SK-N-SH treated with all-trans-retinoic acid at 6 μM for 48 hours (cell line): ENCODE measurements at places on chromosomes 7 and 10.

GRCh38 chr7:112945046-112945445, 141.6 kb downstream of the GPR85 start:
- no peak for ATAC-seq

- ATAC-seq, result peak; percentile 75
Measured at GRCh38 chr7:134458341-134458805, 527 bp downstream of the AKR1B1 start.

GRCh38 chr7:68562323-68562899, 1035.9 kb upstream of the AUTS2 start:
- no peak for ATAC-seq

- peak; percentile 28 for ATAC-seq
Measured at GRCh38 chr7:32890010-32890792, 1.4 kb downstream of the KBTBD2 start.

DNA sequence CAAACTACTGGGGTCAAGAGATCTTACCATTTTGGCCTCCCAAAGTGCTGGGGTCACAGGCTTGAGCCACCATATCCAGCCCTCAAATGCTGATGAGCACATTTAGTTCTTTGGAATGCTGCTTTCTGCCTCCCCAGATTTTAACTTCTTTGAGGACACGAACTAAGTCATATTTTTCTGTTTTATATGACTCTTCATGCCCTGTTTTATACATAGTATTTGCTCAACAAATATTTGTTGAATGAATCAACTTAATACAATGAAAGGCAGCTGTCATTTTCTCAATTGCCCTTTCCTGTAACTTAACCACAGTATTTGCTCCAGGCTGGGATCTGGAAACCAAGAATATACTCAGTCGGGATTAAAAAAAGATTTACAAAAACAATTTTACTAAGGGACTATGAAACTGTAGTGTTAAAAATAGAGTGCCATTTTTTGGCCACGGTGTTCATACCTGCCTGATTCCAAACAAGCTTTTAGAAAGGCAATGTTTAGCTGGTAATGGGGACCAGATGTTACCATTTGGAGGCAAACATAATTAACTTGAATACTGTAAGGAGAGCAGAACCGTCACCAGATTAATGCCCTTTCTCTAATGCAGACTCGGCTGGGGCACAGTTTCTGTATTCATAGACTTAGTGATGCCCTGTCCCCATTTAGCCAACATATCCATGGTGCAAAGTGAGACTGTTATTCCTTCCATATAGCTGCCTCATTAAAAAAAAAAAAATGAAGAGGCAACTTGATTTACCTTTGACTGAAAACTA, 117.6 kb downstream of the NRP1 start:
- ATAC-seq, result peak; percentile 72

DNA sequence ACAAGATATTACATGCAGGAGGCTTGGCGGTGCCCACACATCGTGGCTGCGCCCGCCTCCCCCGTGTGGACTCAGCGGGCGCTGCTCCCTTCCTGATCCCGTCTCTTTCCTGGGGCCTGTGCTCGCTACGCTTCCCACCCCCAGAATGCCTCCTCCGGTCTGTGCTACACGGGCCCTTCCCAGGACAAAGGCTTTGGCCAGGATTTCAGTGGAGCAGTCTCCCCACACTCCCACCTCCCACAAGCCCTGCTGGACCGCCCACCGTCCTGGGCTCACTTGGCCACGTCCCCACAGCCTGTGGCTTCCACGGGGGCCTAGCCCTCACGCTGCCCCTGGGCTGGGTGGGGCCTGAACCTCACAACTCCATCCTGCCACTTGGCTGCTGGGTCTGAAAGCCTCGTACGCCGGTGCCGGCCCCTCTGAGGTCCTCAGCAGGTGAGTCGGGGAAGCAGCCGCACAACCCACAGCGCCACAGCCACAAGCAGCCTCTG, 17.3 kb downstream of the CFAP46 start:
- no peak for ATAC-seq

- peak; percentile 32; the same call in 1 of the 3 replicates for ATAC-seq
Measured at GRCh38 chr10:60463746-60464145, 74.1 kb upstream of the ANK3 start.

DNA sequence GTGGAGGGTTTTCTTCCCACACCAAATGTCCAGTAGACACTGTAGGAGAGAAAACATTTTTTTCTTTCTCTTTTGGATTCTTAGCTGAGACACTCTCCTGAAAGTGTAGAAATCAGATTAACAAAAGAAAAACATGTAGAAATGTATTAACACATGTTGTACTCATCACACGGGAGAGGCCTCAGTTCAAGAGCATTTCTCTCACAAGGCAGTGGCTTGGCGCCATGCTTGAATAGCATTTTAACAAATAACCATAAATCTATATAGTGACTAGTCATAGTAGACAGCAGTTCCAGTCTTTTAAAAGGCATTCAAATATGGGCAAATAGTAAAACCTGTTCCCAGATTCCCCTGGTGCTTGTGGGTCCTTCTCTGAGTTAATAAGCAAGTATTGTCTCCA, 38.3 kb upstream of the GHITM start:
- ATAC-seq, result no peak

DNA sequence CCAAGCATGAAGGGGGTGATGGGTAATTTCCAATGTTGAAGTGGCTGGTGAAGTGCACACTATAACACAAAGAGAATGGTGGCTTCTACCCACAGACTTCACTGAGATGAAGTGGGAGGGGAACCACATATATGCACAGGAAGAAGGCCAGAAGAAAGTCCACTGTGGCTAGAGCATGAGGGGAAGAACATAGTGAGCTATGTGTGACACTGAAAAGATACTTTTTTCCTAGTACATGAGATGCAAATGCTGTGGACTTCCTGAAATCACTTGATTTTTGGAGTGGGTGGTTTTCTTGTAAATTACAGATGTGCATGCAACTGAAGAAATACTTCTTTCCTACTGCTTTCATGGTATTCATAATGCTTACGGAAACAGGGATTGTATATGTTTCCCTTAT, 115.6 kb upstream of the PHYHIPL start:
- no peak for ATAC-seq

- no peak for ATAC-seq
Measured at GRCh38 chr10:131237991-131238651, 73.4 kb downstream of the TCERG1L start.

GRCh38 chr10:71444284-71445054, 47.7 kb downstream of the CDH23 start:
- no peak for ATAC-seq

GRCh38 chr10:43824934-43825333, 176.3 kb upstream of the ZNF32 start:
- no peak for ATAC-seq

GRCh38 chr7:137354396-137354795, 10.9 kb upstream of the PTN start:
- ATAC-seq, result no peak

- ATAC-seq, result no peak
Measured at GRCh38 chr10:70480239-70480861, 1.8 kb downstream of the PALD1 start.

DNA sequence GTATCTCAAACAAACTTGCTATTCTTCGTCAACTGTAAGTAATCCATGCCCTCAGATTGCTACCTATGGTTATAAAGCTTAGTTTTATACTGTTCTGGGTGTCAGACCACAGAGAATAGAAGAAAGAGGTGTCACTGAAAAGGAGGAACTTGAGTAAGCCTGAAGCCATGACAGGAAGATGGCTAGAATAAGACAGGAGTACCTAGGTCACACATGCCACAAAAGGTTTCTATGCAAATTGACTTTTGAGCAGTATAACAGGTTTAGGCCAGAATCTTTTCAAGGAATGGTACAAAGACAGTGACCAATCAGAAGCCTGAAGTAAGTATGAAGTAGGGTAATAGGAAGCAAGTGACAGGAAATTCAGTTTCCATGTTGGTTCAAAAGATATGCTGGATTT, 23.5 kb downstream of the FBXW4 start:
- no peak for ATAC-seq

DNA sequence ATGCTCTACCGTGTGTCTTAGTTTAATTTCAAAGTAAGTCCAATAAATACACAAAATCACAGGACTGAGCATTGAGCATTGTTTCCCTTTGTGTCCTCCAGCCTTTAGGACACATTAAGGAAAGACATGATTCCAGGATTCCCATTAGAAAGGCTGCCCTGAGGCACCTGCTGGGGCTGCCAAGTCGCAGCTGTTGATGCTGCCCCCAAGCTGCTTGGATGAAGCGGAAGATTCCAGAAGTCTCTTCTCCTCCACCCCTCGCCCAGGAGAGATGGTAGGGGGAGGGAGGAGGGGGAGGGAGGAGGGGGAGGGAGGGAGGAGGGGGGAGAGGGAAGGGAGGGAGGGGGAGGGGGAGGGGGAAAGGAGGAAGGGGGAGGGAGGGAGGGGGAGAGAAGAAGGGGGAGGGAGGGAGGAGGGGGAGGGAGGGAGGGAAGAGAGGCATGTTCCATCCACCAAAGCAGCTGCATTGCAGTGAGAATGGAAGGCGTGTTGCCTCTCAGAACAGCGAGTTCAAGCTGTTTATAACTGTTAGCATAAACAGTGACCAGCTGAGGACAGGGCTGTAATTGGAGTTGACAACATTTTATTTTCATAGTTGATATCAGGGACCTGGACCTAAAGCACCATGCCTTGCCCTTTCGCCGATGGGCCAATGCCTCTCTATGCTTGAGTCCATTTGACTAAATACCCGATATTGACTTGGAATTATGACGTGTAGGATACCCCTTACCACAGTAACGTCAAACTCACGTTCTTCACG, 67.3 kb downstream of the DIP2C start:
- ATAC-seq, result no peak

GRCh38 chr7:144738708-144739314, 97.0 kb downstream of the TPK1 start:
- peak; percentile 94 for ATAC-seq

GRCh38 chr10:126045861-126046260, 149.5 kb downstream of the FANK1 start:
- no peak for ATAC-seq

- ATAC-seq, result no peak
Measured at GRCh38 chr10:49299816-49300139, 808 bp downstream of the C10orf71 start.

DNA sequence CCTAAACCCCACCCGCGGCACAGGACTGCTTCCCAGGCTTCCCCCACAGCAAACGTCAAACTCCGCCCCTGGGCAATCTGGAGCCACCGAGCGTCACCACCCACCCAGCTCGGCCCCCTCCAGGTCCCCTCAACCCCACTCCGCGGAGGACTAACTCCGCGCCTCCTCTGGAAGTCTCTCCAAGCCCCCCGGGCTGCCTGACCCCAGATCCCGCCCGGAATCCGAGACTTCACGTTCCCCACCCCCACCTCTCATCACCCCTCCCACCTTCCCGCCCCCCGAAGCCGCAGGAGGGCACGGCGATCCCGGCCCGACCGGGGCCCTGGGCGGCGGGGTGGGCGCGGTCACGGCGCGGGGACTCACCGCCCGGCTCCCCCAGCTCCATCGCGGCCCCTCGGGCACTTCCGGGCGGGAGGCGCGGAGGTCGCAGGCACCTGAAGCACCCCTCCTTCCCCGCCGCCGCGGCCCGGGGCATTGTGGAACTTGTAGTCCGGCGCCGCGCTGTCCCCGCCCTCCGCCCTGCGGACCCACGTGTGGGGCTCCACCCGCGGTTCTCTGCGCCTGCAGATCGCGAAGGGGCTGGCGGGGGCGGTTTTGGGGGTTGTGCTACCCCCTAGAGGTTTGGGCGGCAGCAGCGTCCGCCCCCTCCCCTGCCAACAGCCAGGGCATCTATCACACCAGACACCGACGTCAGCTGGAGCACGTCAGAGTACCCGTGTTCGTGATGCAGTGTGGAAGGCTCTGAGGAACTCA, at the start of gene TMUB1:
TSS of gene TMUB1 (minus strand) at position 423 of the 753 bp plus-strand sequence. CDS start 930 bp downstream, outside the sequence.
- peak; percentile 30 for ATAC-seq

DNA sequence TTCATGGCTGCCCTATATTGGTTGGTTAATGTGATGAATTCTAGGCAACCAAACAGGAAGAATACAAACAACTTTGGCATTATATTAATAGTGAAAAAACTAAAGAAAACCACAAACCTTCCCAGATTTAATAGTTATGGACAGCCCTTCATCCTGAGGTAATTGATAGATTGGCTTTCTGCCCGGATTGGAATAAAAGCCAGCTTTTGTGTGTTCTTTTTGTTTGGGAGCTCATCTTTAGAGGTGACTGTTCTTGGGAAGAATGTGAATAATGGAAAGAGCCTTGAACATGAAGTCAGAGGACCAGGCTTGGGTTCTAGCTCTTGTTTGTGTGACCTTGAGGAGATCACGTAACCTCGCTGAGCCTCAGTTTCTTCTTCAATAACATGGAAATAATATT, 92.3 kb downstream of the VTI1A start:
- ATAC-seq, result 0 out of 3 replicates have a peak, but pooled peaks have one; percentile 27

- no peak for ATAC-seq
Measured at GRCh38 chr7:31688372-31688771, 1.4 kb downstream of the PPP1R17 start.

- ATAC-seq, result no peak
Measured at GRCh38 chr10:51075043-51075872, 971 bp downstream of the PRKG1 start.

- peak; percentile 83 for ATAC-seq
Measured at GRCh38 chr10:114905450-114905849, 32.5 kb upstream of the TRUB1 start.

DNA sequence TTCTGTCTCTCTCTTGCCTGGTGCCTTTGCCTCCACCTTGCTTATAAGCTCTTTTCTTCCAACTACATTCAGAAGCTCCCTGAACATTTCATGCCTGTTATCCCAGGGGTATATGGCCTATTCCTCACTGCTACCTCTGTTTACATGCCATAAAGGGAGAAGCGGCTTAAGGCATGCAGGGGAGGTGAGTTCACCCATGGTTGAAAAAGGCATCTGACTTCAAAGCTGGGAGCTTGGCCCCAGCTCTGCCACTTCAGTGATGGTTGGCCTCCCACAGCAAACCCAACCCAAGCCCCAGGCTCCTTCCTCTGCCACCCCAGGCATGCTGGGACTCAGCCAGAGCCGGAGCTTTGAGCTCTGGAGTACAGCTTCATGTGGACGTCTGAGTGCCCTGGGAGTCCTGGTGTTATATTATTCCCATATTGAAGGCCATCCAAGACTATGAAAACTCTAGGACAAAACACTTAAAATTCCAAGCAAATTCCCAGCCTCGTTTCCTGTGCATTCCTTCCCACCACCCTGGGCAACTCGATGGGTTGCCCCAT, 468.6 kb upstream of the ZMIZ1 start:
- ATAC-seq, result no peak

DNA sequence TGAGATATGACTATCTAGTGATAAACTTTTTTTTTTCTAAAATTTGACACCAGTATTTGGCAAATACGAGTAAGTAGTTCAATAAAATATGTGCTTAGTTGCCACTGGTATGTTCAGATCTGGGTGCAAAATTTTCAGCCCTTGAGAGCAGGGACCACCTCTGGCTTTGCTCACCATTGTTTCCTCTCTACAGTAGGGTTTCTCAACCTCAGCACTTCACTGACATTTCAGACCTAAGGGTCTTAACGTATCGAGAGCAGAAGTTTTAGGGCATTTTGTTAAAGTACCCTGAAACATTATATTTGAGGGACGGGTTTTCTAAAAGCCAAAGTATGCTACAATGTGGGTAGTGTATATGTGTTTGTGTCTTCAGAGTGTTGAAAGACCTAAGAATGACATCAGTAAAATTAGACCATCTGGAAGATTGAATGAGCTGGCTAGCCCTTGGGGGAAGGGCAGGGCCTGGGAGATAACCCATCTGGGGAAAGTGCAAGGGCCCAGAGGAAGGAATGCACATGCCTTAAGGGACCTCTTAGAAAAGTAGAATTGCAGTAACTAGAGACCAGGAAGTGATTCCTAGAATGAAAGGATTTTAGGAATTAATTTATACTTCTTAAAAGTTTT, 11.8 kb downstream of the BZW2 start:
- peak; percentile 75 for ATAC-seq

- ATAC-seq, result no peak
Measured at GRCh38 chr10:13421382-13421917, 73.4 kb upstream of the SEPHS1 start.

GRCh38 chr10:3926675-3927525, 141.9 kb upstream of the KLF6 start:
- ATAC-seq, result no peak
